NCI-H1694 (cell line): ENCODE measurements at places on chromosomes 2 and 18.
A peak's percentile ranks its signal among the peaks of the same experiment; 100 is the strongest.

DNA sequence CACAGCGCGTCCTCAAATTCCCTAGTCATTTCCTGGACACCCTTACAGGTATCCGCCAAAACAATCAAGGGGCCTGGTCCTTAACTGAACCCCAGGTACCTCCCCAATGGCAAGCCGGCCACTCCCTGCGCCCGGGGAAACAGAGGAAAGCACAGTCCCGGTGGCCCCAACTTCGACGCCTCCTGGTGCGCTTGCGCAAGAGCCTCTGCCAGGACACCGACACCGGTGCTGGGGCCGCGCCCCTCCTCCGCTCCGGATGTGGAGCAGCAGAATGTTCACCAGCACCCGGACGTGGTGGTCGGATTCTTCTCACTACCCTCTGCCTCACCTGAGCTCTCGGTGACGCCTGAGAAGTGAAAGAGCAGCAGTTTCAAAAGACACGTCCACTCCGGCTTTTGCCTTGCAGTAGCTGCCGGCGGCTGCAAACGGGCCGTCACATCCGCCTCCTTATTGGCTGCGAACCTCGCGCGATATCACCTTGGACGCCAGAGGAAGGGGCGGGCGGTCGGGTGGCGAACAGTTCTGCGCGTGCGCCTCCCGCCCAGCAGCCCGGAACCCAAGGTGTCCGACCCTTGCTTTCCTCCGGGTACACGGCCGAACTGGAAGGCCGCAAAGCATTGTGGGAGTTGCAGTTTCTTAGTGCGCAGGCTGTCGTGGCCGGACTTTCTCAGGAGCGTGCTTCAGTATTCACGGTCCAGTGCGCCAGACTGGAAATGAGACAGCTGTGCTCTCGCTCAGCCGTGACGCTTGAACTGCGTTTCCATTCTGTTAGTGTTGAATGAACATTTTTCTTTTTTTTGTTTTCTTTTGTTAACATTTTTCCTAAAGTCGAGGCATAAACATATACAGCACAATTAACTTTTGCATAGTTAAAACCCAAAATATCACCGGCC, at the start of gene TXNDC9:
TXNDC9 (minus strand) TSS at position 423 of the 893 bp plus-strand sequence. CDS start 3,123 bp downstream, outside the sequence.
- DNase-seq, result peak; percentile 99

DNA sequence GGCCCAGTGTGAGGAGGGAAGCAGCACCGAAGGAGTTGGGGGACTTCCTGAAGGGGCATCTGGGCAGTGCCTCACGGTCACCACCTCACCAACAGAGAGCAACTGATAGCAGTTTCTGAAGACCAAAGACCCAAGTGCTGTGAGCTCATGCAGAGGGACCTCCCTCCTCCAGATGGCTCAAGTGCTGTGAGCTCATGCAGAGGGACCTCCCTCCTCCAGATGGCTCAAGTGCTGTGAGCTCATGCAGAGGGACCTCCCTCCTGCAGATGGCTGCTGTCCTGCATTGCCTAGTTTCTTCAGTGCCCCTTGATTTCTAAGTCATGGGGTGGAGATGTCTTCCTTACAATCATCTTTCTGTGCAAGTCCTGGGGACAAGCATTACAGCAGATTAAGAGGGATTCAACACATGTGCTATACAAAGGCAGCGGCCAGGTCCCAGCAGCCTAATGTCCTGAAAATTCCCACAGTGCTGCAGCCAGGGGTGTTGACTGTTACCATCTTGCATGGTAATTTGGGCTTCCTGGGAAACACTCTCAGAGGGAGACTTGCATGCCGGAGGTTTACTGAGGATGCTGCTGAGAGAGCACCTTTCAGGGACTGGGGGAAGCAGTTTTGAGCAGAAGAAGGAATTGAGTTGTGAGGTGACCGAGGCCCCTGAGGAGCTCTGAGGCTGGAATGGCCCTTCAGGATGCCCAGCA, 409.3 kb downstream of the GALR1 start:
- DNase-seq, result no peak

GRCh38 chr2:20528713-20529112, 81.8 kb downstream of the RHOB start:
- DNase-seq, result no peak

- DNase-seq, result no peak
Observed at GRCh38 chr2:88818381-88818780, 126.9 kb downstream of the RPIA start.

DNA sequence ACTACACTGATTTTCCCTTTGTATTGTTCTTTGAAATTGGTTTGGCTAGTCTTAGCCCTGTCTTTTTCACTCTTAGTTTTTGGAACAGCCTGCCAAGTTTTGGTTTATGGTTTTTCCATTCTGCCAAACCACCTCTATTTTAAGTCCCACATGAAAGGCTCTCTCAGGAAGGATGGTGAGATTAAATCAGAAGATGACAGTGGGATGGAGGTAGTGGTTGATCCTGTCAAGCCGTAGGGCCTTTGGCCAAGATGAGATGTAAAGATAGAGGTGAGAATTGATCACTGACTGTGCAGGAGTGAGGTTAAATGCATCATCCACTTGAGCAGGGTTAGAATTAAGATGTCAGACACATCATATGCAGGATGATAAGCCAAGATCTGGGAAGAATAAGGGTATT, 948.5 kb downstream of the SLC4A3 start:
- DNase-seq, result no peak

GRCh38 chr2:56132138-56132537, 51.7 kb upstream of the CCDC85A start:
- DNase-seq, result peak; percentile 69

GRCh38 chr2:113050921-113051895, 1.5 kb downstream of the IL36B start:
- no peak for DNase-seq

- no peak for DNase-seq
Observed at GRCh38 chr2:33342171-33342570, 134.3 kb upstream of the RASGRP3 start.

GRCh38 chr2:242029422-242030225, 160.1 kb downstream of the RTP5 start:
- no peak for DNase-seq

- no peak for DNase-seq
Observed at GRCh38 chr2:120434492-120435308, 88.8 kb downstream of the INHBB start.
